HFF-Myc (cell line): ENCODE measurements at places on chromosomes 4 and X.

DNA sequence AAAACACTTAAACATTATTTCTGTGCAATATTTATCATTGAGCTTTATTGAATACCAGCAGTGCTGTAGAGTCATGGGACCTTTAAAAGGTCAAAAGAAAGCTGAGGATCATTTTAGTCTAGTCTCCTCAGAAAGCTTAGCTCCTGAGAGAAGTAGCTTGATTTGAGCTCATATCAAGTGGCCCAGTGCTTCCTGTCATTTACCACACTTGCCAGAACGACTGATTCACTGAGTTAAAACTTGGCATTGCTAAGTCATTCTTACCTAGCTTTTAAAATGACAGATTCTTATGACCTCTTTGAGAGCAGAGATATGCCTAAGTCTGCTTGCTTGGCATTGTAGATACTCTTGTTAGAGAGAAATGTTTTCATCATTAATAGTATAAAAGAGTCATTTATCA is 15.2 kb downstream of the SEPTIN11 start:
- DNase-seq: no peak

GRCh38 chr4:36348403-36348938 is 67.1 kb downstream of the DTHD1 start:
- DNase-seq: no peak

DNA sequence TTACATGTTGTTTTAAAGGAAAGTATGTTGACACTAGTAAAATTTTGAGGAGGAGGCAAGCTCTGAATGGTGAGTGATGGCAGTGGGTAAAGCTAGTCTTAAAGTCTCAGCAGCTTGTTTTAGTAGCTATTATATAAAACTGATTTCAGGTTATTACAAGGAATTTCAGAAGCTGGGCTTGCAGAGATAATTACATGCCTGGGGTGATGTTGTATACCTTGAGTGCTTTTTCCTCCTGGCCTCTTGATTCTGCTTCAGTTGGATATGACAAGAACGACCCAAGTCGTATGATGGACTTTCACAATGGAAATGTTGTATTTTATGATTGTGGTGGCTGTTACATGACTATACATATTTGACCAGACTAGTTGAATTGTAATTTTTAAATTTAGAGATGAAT is 175.5 kb upstream of the ADGRL3 start:
- DNase-seq: no peak

- DNase-seq: no peak
Observed at GRCh38 chr4:155353923-155354540, 22.7 kb downstream of the MAP9 start.

DNA sequence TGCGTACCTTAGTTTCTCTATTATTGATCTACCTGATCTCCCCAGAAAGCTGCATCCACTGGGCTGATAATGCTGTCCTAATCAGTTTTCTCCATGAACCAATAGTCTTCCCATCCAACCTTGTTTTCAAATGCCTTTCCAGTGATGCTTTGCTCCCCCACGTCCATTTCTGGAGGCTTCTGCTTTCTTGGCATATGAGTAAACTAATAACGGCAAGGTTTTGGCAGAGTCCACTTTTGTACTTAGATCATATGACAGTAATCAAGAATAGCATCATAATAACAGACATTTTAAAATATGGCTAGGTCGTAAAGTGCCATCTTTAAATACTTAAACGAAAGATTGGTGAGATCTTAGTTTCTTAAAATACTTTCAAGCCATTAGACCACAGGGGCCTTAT is 38.4 kb upstream of the FAM9B start:
- no peak for DNase-seq

- no peak for DNase-seq
Observed at GRCh38 chr4:6710996-6711395, 1.3 kb upstream of the MRFAP1L1 start.

DNA sequence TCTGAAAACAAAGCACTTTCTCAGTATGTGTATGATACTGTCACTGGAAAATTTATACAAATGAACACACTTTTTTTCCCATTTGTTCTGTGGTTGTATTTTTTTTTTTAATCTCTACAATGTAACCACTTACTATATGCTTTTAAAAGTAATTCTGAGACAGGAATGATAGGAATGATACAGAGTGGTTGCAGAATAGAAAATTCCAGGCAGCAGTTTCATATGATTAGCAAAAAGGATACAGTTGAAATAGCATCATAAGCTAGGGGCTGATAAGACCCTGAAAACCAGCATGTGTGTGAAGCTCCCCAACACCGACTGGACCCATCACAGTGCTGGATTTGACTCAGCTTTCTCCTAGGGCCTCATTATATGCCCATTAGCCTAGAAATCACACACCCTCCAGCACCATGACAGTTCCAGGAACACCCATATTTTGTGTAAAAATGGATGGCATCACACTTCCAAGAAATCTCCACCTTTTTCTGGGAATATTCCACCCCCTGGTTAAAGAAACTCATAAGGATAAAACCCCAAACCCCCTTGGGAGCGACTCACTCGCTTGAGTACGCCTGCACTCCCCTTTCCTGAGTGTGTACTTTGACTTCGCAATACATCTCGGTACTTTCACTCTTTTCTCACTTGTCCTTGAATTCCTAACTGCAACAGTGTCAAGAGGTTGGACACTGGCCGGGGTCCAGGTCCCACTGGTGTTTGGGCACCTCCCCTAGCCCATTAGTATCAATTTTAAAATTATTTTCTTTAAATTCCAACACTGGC is 77.4 kb upstream of the AGA start:
- DNase-seq: no peak

DNA sequence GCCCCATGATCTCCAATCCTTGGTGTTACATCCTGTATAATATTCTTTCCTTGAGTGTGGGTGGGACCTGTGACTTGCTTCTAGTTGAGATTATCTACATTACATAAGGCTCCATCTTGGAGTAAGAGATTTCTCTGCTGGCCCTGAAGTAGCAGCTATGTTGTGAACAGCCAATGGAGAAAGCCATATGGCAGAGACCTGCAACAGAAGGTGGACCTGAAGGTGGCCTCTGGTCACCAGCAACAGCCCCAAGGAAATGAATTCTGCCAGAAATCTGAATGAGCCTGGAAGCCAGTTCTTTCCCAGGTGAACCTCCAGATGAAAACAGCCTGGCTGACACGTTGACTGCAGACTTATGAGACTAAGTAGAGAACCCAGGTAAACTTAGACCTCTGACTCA is 2.3 kb upstream of the INTS6L start:
- DNase-seq: no peak

DNA sequence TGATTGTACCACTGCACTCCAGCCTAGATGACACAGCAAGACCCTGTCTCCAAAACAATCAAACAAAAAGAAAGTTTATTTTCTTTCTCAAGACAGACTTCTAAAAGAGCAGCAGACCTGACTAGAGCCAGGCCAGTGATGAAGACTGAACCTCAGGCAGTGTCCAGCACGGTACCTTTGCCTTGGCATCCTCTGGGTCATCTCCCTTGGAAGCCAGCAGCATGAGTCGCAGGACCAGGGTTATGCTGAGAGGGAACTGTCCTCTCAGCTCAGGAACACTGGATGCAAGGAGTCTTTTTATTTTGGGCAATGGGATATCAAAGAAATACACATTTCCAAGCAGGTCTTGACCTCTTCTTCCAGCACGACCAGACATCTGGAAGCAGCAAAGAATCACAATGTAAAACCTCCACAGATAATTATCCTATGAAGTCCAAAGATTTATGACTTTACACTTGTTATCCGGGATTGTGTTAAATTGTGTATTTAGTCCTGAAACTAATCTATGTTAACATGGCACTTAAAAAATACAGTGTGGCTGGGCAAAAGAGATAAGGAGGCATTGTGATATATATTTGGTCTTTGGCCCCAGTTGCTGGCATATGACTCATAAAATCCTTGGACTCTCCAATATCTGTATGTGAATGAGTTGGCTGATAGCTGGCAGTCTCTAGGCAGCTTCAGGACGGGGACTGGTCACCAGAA is 66.0 kb upstream of the DDX60 start:
- no peak for DNase-seq

- DNase-seq: no peak
Observed at GRCh38 chr4:31667686-31668085, 947.5 kb downstream of the PCDH7 start.

DNA sequence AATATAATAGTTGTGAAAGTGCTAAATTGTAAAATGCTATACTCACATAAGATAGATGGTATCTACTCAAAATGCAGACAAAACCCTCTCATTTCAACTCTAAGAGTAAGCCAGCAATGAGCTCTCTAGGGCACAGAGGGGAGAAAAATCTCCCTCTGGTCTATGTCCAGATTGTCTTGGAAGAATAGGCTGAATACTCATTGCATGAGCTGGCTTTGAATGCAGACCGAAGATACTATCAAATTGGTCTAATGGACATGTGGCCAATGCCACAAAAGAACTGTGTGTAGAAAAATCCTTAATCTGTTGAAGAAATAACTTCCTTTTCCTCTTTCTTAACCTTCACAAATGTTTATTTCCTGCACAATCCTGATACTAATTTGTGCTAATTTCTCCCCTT is 3.5 kb downstream of the ZXDA start:
- no peak for DNase-seq

DNA sequence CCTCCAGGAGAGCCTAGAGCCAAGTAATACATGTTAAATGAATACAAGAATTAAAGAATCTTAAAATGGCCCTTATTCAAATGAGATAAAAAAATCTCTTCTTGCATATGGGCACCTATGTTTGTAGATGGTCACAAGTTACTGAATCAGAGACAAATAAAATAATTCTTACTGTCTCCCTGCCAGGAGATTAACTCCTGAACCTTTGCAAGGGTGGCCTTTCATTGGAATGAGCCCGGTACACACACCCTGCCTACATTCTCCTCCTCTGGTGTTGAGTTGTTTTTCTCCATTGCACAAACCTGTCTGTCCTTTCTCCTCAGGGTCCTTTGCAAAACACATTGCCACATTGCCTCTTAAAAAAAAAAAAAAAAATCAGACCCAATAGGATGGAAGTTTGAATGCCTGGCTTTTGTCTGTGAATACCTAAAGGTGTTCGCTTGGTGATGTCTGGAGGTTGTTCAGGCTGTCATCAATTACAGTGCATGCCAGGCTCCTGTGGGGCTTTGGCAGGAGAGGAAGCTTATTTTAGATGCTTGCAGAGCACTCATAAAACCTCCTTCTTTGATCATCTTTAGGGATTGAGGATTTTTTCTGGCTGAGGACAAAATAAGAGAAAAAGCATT is 8.3 kb upstream of the TMEM154 start:
- no peak for DNase-seq

DNA sequence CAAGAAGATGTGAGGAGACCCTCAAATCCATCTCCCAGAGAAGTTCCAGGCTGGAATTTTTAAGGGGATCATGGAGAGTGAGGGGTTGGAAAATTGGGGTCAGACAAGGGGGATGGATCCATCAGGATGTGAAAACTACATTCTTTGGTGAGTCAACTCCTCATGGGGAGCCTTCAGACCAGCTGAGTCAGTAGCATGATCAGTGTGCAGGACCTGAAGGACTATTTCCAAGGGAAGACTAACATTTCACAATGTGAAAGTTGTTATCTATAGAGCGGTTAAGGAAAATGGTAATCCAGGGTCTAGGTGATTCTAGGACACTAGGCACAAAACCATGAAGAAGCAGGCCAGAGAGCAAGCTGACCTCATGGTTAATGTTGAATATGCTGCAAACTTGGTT is 38.6 kb upstream of the CEP135 start:
- no peak for DNase-seq

- peak; percentile 68 for DNase-seq
Observed at GRCh38 chr4:147639388-147639787, 22.2 kb downstream of the TMEM184C start.

DNA sequence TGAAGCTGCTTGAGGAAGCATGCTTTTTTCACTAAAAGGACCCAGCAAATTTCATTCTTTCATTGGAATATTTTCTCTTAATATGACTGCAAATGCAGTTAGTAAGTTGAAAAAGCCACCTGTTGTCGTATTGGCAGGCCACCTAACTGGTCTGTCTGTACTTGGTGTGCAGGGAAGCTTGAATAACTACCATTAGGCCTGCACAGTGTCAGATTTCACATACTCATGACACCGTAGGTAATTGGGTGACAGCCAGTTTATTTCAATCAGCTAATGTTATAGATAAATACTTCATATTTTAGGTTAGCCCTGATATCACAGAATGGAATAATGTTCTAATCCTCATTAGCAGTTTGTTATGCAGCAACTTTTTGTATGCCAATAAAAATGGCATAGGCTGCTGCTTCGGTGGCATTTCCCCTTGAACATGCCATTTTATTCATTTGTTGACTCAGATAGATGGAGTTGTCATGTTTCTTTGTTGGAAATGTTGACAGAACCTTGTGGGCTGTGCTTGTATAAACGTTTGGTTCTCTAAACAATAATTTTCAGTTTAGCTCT is 173.7 kb downstream of the RPA4 start:
- no peak for DNase-seq

- no peak for DNase-seq
Observed at GRCh38 chrX:153471663-153472280, 1.4 kb upstream of the HAUS7 start.

DNA sequence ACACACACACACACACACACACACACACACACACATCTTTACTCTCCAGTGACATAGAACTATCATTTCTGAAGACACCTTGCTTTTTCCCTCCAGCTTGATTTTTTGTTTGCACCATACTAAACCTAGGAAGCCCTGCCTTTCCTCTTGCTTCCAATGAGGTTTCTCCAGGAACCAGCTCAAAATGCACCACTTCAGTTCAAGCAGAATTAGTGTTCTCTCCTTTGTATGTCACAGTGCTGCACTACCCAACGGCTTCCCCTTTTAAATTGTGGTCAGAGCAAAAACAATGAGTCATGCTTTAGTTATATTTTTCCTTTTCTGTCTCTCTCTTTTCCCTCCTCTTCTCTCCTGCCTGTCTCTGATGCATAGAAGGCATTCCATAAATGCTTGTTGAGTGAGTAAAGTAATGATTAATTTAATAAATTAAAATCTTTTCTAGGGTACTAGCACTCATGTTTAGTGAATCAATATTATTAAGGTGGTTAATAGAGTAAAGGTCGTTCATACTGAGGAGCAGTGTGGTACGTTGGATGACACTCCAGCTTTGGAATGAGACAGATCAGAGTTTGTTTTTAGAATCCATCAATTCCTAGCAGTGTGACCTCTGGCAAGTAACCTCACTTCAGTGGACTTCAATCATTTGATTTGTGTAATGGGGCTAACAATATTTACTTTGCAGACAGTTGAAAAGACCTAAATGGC is 5.9 kb downstream of the RTL3 start:
- peak; percentile 61 for DNase-seq

GRCh38 chr4:147117431-147117830 is 171.8 kb upstream of the TTC29 start:
- no peak for DNase-seq

DNA sequence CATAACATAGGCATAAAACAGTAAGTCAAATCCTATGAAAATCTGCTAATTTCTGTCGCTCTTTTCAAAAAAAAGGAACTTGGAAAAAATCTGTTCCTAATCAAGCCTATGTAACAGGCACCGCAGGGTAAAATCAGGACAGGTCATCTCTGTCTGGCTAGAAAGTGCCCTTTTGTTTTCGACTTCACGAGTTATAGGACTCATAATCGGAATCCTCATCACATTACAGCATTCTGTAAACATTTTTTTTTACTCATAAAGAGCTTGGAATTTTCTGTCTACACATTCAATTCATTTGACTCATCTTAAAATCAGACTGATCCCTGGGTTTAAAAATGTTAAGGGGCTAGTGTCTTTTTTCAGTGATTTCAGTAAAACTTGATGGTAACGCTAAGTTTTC is 181.7 kb upstream of the TBC1D9 start:
- peak; percentile 77 for DNase-seq
